ENCODE measurements at places on chromosomes 3 and 15.

- DNase-seq, result no peak
These were observed 76.8 kb upstream of the LRIG1 start for GRCh38 chr3:66577426-66578203.

GRCh38 chr3:176904506-176904905, 292.8 kb downstream of the TBL1XR1 start:
- DNase-seq, result no peak

GRCh38 chr3:80618295-80619256, 850.8 kb upstream of the ROBO1 start:
- DNase-seq, result no peak

- DNase-seq, result no peak
These were observed 40.2 kb upstream of the SEC61A1 start for GRCh38 chr3:128012050-128012449.

GRCh38 chr3:124431331-124431994, 298.8 kb upstream of the UMPS start:
- no peak for DNase-seq

DNA sequence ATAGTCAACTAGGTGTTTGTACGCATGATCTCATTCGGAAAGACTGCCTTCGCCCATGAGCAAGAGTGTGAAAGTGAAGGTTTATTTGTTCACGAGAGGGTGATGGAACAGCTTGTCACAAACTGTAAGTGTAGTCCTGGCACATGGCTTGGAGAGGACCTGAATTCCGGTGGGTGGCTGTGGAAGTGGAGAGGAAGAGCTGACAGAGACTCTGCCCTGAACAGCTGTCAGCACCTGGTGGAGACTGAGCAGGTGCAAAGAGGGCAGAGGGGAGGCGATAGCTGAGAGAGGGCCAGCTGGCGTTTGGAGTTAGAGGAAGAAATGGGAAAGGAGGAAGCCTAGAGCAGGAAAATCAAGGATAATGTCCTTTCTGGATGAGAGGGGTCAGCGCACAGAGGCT, 155.7 kb downstream of the EEFSEC start:
- no peak for DNase-seq

DNA sequence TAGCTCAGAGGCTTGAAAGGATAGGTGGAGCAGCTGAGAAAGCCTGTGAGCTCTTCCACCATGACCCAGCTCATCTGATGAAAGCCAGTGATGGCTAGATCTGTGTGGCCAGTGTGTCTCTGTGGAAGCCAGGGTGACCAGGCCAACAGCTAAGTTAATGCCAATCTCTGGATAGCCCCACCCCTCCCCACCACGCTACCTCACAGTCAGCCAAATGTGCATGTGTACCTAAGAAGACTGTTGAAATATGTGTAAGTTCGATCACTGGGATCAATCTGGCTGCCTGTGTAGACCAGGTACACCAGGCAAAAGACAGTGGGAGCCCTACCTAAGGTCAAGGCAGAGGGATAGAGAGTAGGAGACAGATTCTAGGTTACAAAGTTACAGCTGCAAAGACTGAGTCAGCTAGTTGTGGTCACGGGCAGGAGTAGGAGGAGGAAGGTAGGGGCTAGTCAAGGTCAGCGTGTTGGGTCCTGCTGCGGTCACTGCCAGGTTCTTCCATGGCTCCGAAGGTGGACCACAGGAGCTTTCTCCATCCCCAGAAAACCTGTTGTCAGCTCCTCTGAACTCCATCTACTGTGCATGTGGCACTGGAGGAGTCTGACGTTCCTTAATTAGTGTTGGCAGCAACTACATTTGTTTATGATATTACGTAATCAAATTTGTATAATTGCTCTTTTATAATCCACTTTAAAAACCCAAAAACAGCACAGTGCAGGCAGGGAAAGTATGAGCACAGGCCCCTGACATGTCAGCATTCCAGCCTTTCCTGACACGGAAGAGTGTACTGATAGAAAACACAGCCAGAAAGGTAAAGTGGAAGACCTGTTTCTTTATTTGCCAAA, 318.0 kb downstream of the CLSTN2 start:
- no peak for DNase-seq

- no peak for DNase-seq
These were observed 450.4 kb downstream of the MFSD1 start for GRCh38 chr3:159252274-159252673.

DNA sequence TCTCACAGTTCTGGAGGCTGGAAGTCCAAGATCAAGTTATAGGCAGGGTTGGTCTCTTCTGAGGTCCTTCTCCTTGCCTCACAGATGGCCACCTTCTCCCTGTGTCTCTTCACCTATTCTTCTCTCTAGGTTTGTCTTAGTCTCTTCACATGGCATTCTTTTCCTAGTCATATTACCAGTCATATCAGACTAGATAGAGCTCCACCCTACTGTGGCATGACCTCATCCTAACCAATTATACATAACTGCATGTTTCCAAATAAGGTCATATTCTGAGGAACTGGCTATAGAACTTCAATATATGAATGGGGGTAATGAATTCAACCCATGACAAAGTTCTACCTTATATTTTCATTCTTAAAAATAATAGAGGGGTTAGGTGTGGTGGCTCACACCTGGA, 196.4 kb upstream of the UBE3A start:
- DNase-seq, result no peak

GRCh38 chr3:73813291-73813690, 188.6 kb upstream of the PDZRN3 start:
- no peak for DNase-seq

DNA sequence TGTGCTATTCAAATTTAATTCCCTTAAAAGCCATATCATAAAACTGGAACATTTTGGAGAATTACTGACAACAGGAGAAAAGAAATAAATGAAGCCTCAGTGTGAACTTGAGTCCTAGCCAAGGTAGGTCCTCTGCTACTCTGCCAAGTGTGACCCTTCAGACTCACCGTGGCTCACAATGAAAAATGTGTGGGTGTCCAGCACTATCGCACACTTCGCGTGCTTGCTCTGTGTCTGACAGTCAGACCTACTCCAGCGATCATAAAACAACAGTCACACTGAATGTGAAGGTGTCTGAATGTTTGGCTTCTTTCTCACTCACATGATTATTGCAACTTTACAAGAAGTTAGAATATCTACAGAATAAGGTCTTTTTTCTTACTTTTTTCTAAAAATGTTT, 65.8 kb upstream of the TRA2B start:
- DNase-seq, result no peak

- DNase-seq, result no peak
These were observed 3.5 kb upstream of the CHAC1 start for GRCh38 chr15:40949756-40950207.
